CD4-positive, alpha-beta T cell treated with Interleukin-12 subunit alpha and Interleukin-12 subunit beta, for 1 hour (primary cell): ENCODE measurements at places on chromosomes 3 and 15.

GRCh38 chr15:43887901-43888300, 61.1 kb downstream of the WDR76 start:
- no peak for DNase-seq

- no peak for DNase-seq
Measured at GRCh38 chr3:181782306-181782954, 70.7 kb downstream of the SOX2 start.

DNA sequence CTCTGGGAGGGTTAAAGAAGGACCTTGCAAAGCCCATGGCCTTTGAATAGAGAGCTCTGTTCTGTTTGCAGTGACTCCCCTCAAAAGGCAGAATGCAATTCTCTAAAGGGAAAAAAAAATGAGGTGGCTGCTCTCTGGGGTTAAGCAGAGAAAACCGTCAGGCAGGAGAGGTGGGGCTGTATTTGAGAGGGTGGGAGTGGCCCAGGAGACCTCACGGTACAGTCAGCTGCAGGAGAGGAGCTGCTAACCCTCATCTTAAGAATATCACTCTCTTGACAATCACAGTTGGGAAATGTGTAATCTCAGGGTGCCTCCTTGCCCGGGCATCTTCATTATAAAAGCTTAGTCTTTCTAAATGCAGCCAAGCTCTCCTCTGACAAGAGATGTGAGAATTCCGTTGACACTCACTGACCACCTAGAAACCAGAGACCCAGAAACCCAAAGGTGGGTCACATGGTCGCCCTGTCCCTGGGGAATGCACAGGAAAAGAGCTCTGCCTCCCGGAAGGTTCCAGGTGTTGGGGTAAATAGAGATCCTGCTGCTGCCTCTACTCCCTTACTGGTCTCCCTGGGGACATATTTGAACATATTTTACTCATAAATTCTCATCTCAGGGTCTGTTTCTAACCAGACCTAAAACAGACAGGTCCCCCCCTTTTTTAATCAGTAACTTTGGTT, 159.1 kb upstream of the CTDSPL start:
- no peak for DNase-seq

DNA sequence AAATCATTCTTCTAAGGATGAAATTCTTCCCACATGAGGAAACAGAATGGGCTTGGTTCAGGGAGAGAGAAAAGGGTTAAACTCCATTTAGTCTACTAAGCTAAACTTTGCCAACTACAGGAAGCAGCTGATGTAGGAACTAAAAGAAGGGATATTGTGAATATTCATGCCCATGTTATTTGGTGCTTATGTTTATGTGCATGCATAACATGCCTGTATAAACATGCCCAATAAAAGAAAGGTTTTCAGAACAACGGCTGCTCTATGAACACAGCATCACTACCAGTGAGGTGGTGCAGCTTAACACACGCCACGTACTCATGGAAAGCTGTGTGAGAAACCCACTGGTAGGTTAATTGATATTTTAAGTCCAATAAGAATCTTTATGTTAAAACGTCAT, 59.4 kb upstream of the VGLL4 start:
- DNase-seq: no peak

DNA sequence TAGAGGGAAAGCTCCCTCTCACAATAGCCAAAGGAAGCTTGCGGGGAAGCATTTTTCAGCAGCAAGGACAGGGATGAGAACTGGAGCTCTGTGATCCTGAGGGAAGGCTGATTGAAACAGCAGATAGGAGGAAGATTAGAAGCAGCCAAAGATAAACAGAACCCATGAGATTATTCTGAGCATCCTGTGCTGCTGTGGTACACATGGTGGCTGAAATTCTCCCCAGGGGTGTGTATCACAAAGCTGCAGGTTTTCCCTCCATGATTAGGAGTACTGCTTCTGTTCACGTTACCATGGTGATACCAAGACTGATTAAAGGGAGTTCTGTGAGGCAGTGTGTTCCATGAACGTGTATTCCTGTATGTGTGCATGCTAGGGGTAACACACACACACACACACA, 30.3 kb upstream of the PSMD6 start:
- DNase-seq: no peak

GRCh38 chr3:168581771-168582225, 486.1 kb upstream of the GOLIM4 start:
- no peak for DNase-seq

- DNase-seq: peak; percentile 5
Measured at GRCh38 chr3:170907637-170908234, 701 bp downstream of the EIF5A2 start.

DNA sequence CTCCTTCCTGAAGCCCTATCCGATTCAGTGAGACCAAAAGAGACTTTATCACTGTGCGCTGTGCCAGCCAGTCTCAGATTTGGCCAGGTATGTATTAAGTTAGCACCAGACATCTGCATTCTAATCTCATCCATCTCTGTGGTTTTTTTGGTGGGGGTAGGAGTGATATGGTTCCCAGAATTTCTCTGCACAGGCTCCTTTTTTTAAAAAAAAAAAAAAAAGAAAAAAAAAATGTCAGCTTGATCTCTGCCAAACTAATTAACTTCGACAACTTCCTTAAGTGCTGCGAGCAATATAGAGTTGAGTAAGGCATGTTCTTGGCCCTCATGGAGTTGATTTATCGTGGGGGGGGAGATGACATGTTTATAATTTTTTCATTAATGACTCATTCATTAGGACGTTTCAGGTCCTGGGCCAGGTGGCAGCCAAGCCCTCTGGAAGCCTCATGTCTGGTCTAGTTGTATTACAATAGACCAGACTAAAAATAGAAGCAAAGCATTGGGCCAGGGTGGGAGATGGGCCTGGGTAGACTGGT, 12.9 kb downstream of the SLCO3A1 start:
- peak; percentile 40 for DNase-seq

GRCh38 chr3:73045391-73045790, 16.1 kb upstream of the EBLN2 start:
- no peak for DNase-seq

- no peak for DNase-seq
Measured at GRCh38 chr3:30676424-30677346, 70.3 kb downstream of the TGFBR2 start.

DNA sequence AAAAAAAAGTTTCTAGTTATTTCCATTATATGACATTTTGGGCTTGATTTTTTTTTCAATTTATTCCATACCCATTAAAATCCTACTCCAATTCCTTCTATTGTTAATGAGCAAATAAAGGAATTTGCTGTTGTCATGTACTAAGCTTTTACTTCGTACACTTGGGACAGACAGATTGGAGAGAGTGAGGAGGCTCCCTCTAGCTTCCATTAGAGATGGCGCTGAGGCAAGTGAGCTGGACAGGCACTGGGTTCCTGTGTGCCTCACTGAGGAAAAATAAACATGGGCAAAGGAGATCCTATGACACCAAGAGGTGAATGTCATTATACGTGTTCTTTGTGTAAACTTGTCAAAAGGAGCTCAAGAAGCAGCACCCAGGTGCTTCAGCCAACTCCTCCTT, 441.1 kb upstream of the MDFIC2 start:
- no peak for DNase-seq

DNA sequence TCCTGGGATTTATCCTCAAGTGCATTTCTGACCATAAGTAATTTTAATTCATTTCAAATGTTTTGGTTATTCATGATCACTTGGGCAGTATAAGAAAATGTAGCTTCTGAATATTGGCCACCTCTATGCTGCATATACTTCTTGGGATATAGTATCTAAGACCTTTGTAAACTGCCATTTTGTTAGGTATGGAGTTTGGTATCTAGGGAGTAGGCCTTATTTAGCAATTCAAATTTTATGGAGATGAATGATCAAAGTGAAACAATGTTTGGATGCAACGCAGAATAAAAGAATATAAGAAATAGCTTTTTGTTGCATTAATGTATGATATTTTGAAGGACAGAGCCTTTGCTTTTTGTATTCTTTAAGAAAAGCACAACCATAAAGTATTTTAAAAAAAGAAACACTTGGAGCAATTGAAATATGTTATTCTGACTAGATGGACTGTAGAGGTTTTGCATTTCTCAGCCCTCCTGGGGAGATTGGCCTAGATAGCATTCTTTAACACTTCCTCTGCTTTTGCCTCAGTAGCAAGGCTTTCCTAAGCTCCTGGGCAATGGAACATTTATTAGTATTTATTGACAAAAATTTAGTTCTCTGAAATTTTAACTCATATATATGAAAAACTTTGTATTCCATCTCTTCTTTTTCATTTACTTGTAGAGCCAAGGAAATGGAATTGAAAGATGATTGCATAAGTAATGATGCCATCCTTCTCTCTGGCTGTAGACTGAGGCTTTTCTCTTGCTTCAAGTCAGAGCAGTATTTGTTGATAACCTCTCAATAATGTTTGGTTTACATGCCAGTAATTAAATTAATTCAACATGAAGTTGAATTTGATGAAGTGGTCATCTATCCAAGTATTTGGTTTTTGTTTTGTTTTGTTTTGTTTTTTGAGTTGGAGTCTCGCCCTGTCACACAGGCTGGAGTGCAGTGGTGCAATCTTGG, 61.8 kb upstream of the UTS2B start:
- DNase-seq: no peak

GRCh38 chr15:73888224-73889041, 15.1 kb downstream of the TBC1D21 start:
- no peak for DNase-seq

DNA sequence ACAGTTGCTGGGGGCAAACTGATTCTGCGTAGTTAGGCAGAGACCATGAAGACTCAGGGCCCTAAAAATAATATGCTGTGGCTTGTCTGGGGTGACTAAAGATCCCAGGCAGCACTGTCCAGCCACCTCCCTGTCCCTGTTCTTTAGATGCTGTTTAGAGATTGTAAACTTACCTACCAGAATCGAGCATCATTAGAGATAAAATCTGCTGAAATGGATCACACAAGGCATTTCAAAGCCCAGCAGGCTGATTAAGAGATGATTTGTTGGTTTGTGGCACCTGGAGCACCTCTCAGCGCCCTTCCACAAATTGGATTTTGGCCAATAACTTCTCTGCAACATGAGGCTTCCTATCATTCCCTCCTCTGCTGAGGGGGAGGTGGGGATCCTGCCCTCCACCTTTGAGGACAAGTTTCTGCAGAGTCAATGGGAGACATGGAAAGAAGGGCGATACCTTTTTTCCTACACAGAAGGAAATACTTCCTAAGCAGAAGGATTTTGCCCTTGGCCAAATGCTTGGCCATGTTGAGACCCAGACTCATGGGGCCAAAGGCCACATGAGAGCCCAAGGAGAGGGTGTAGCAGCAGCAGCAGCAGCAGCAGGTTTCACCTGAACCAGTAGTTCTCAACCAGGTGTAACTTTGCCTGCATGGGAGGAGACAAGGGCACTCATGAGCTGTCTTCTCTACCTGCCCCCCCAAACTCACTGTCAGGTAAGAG, 37.5 kb downstream of the SEMA5B start:
- DNase-seq: no peak
